ENCODE measurements at places on chromosomes 2 and 18.

GRCh38 chr2:138730497-138731030, 49.6 kb downstream of the NXPH2 start:
- DNase-seq: no peak

DNA sequence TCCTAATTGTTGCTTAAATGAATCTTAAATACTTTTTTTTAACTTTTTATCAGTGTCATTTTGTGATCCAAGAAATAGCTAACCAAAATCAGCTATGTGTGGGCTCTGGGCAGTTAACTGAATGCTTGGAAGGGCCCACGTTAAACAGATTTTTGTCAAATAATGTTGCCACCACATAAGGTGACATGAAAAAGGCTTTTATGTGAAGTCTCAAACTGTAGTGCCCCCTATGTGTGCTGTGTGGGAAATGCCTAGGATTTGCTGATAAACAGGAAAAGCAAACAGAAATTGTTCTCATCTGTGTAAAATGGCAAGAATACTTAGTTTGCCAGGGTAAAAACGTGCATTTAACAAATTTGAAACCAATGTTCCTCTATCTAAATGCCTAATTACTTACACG, 242.2 kb downstream of the ZNF516 start:
- no peak for DNase-seq

DNA sequence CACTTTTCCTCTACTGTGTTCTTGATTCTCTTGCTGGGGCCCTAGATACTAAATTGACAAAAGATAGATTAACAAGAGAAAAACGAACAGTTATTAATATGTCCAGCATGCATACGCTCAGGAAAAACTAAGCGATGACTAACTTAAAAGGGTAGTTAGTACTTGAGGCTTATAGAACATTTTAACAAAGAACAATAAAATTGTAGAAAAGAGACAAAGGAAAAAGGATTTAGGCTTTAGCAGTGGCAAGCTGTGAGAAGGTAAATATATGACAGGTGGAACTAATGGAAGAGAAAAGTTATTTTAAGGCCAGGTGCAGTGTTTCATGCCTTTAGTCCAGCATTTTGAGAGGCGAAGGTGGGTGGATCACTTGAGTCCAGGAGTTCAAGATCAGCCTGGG, 75.6 kb downstream of the MRO start:
- DNase-seq: no peak

- DNase-seq: no peak
Observed at GRCh38 chr2:143177096-143177786, 48.0 kb downstream of the ARHGAP15 start.

DNA sequence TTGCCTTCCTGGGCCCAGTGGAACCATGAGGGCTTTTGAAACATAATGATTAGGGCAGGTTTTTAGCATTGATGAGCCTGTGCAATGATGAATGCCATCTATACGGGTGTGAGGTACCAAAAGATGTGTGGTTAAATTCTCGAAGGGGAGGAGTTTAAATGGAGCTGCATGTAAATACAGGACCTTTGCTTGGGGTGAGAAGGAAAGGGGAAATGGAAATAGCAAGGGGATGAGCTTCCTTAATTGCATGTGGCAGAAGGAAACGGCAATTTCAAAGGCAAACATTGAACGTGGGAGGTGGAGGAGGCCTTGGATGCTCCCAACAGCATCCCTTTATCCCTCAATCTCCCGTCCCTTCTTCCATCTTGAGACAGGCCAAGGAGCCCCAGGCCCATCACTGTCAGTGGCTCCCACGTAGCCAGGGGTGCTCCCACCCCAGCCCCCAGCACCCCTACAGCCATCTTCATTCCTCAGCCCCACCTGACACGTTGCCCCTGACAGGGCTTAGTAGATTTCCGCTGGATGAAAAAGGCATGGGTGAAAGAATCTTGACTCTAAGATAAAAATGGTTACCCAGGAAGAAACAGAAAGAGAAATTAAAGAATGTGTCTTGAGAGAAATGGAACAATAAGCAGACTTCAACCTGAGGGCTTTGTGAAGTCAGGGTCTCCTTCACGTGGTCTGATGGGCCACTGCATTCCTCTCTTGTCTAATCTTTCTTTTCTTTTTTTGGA, 32.5 kb downstream of the INPP5D start:
- no peak for DNase-seq

GRCh38 chr2:152173831-152174230, 1.7 kb downstream of the STAM2 start:
- DNase-seq: no peak

DNA sequence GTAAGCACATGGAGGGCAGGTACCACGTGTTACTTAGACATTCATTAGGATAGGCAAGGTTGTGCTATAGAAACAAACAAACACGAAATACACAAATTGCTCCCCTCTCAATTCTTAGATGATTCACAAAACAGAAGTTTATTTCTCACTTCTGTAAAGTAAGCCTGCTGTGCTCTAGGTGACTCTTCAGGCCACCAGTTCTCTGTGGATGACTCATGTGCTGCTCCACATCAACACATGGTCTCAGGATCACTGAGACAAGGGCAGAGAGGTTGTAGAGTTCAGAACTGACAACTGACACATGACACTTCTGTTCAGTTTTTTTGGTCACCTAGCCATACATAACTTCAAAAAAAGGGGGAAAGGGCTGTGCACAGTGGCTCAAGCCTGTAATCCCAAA, 70.6 kb downstream of the DAW1 start:
- DNase-seq: no peak

GRCh38 chr2:101341421-101341820, 32.9 kb upstream of the RNF149 start:
- no peak for DNase-seq

DNA sequence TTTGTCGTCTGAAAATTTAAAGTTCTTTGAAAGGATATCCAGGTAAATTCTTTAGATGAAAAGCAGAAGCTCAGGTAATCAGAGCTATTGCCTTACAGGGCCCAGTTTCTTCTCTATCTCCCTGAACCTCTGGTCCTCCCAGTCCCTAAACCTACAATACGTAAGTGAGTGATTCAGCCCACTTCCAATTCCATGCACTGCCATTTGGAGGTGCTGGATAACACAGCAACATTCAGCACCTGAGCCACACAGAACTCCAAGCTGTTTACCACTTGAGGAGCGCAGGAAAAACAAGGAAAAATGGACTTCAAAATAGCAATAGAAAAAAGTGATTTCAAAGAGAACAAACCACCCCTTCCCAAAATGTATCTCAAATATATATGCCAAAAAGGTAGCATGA, 105.0 kb upstream of the DNAJC10 start:
- DNase-seq: no peak

DNA sequence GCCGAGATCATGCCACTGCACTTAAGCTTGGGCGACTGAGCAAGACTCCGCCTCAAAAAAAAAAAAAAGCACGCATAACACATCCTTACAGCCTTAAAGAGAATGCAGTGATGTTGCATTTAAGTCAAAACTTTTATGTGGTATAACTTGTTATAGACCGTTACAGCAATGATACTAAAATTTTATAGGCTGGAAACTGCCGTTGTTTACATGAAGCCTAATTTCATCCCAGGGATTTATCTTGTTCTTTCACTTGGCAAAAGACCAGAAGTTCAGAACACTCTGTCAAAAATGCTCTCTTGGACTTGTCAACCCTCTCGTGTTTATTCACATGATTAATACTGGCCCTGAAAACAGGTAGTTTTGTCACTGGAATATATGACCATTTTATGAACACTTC, 7.4 kb downstream of the GNAL start:
- no peak for DNase-seq

GRCh38 chr2:213834331-213834730, 550.1 kb downstream of the SPAG16 start:
- DNase-seq: no peak

DNA sequence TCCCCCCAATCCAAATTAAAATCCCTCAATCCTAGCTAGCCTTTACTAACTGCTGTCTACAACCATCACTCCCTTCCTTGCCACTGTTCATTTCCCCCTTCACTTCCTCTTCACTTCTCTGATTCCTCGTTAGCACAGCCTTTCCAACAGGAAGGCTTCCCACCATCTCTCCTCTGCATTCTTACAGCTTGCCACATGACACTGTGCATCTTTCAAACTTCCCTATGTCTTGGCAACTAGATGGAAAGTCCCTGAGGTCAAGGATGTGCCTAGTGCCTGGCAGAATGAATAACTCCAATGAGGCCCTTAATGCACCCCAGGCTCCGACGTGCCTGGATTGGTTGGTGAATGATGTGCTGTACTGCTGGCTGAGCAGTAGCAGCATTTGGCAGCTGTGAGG, 15.2 kb downstream of the SAP130 start:
- DNase-seq: no peak

DNA sequence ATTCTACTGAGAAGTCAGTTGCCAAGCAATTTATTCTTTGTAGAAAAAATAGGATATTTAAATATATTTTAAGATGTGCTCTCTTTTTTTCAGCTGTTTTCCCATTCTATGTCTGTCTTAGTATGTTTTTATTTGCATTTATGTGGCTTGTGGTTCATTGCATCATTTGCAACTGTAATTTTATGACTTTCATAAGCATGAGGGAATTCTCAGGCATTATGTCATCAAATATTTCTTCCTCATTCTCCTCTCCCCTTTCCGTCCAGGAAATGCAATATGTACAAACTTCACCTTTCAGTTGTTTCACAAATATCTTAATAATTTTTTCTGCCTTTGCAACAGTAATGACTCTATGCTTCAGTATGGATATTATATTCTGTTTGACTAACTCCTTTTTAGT, 560.2 kb upstream of the LRATD1 start:
- no peak for DNase-seq

DNA sequence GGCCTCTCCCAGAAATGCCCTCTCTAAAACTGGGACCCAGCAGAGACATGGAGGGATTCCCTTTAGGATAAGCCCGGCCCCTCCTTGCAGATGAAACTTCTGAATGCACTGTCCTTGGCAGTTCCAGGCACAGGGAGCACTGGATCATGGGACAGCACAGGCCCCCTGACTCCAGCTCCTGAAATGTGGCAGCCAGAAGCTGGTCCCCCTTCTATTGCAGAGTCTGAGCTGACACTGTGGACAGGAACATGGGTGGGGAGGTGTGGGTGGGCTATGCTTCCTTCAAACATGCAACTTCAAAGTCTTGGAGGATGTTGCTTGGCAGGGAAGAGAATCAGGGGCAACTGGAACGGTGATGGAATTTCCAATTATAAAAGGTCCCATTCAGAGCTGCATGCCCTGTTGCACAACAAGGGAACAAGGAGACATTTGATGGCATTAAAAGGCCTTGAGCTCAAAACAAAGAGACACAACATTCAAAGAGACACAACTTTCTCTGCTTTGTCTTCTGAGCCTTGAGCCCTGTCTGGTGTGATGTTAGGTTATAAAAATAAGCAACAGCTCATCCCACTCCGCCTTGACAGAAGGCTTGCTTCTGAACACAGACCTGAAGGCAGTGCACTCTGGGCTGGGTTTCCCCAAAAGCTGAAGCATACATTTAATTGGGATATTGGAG, 239.0 kb downstream of the OSR1 start:
- DNase-seq: no peak

DNA sequence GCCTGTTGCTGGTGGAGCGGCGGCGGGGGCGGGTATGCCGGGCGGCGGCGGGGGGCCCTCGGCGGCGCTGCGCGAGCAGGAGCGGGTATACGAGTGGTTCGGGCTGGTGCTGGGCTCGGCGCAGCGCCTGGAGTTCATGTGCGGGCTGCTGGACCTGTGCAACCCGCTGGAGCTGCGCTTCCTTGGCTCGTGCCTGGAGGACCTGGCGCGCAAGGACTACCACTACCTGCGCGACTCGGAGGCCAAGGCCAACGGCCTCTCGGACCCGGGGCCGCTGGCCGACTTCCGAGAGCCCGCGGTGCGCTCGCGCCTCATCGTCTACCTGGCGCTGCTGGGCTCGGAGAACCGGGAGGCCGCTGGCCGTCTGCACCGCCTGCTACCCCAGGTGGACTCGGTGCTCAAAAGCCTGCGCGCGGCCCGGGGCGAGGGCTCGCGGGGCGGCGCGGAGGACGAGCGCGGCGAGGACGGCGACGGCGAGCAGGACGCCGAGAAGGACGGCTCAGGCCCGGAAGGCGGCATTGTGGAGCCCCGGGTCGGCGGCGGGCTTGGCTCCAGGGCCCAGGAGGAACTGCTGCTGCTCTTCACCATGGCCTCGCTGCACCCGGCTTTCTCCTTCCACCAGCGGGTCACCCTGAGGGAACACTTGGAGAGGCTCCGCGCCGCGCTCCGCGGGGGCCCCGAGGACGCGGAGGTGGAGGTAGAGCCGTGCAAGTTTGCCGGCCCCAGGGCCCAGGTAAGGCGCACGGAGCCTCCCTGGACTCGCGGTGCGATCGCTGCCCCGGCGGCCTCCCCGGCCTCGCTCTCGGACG, 1.0 kb downstream of the ZCCHC2 start:
- DNase-seq: peak; percentile 51
